ENCODE measurements at places on chromosomes 11 and 22.

GRCh38 chr22:35540595-35541253 is at the start of gene RASD2:
Gene RASD2 (plus strand): TSS chr22:35540831. CDS start chr22:35546810, 5,979 bp downstream.
- DNase-seq: no peak

DNA sequence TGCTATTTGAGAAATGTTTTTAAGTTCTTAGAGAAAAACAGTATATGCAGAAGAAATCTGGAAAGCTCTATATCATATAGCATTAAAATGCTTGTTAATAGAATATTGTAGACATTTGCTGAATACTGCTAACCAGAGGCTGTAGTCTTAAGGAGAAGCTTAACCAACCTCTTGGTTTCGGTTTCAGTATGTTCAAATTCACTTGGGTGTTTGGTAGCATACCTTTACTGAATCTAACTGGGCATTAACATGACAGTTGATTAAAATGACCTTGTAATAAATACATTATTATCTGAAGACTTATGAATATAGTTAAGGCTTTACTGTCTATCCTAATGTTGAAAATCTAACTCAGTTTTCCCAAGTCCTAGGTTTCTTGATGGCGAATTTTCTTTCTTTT is 5.4 kb downstream of the PCF11 start:
- no peak for DNase-seq

- DNase-seq: no peak
These were observed 1383.2 kb downstream of the BRD1 start for GRCh38 chr22:48444320-48445112.

GRCh38 chr11:90908074-90908473 is 685.2 kb upstream of the CHORDC1 start:
- DNase-seq: no peak

DNA sequence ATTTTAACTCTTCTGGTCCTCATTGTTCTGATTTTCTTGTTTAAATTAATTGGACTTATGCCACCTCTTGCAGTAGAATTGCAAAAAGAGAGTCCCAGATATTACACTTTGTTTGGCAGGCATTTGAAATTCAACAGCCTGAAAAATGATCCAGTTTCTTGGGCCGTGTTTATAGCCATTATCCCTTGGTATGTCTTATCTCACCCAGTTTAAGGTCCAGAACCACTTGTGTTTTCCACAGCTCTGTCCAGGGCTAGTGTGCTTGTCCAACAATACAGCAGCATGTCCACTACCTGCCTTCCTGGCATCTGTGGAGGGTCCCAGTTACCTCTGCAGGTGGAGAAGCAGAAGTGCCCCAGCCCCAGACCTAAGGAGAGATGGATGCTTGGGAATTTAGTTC is 397.4 kb downstream of the SOX6 start:
- DNase-seq: no peak

DNA sequence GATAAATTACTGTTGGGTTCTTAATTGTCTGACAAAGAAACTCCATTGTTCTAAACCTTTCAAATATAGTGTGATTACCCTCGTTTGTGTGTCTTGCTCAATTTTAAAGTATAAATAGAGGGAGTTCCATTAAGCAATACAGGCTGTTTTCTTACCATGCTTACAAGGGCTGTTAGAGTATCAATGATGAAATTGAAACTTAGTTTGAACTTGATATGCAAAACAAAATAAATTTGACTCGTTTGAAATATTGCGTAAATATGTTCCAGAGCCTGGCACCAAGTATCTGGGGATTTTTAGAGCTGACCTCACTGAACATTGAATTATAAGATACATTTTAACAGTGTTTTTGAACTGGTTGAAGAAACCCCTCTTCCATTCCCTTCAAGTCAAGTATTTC is 31.7 kb downstream of the TEAD1 start:
- DNase-seq: no peak

DNA sequence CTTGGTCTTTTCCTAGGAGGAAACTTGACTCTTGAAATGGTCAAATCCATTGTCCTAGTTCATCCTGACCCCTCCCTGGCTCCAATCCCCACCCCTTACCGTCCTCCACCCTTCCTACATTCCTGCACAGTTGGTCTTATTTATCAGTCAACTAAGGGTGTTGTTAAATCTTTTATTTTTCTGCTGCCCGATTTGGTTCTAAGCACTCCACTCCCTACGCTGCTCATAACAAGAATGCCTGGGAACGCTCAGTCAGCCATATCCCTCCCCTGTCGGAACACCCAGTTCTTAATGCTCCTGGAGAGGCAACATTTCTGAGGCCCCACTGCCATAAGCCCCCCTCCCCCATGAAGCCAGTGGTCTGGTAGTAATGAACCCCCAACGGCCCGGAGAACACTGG is 9.7 kb downstream of the EHF start:
- DNase-seq: no peak

DNA sequence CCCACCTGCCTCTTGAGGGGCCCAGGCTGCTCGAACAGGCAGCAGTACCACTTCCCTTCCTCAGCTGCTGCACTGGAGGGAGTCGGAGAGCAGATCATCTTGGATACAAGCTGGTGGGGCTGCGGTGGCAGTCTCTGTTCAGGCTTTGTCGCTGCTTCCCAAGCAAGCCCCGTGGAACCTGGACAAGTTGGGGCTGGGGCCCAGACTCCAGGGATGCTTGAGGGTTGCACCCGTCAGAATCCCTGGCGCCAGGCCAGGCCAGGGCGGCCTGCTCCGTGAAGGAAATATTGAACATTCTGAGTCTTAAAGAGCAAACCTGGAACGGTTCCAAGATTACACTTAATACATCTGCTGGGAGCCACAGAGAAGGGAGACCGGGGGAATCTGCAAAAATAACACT is 310.1 kb upstream of the SORL1-AS1 start:
- DNase-seq: no peak

- DNase-seq: no peak
These were observed at the start of gene TEX12 for GRCh38 chr11:112167145-112167544. Gene TEX12 (plus strand): TSS chr11:112167372. CDS start chr11:112169269, 1,897 bp downstream.

- DNase-seq: no peak
These were observed 1.4 kb downstream of the TMEM9B start for GRCh38 chr11:8962841-8963240.

DNA sequence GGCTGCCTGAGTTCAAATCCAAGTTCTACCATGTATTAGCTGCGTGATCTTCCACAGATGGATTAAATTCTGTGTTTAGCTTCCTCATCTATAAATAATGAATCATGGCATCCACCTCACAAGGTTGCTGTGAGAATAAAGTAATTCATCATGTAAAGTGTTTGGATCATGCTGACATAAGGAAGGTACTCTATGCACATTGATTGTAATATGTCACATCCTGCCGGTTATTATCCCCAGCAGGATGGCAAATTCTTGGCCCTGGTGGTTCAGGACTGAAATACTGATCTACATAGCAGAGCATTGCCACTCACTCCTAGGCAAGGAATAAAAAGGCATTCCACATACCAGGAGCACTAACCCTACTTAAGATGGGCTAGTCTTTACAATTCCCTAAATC is 40.8 kb downstream of the LGR4 start:
- no peak for DNase-seq

DNA sequence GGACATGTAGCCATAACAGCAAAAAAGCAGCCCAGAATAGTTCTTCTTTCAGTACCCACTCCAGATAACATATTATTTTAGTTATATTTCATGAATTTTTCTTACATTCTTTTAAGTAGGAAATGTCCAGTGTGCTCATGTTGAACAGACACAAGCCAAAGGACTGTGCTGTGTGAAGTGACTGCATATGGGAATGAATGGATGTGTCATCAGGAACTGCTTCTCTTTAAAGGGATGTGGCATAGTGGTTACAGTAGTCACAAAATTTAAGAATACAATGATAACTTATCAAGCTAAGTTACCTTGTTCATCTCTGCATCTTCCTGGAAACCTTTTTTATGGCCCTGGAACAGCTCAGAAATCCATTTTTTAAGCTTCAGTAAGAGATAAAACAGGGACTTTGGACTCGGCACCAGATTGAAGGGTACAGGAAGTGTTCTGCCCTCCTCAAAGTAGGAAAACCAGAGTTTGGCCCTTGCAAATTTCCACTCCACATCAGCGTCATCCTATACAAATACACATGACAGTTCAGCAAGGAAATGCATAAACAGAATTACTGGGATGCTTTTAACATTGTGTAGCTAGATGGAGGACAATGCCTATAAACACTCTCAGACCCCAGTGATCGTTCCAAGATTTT is 112.8 kb downstream of the TRPC6 start:
- no peak for DNase-seq

GRCh38 chr11:117704395-117705100 is 92.5 kb downstream of the DSCAML1 start:
- no peak for DNase-seq

- DNase-seq: peak; percentile 89
These were observed 1.3 kb upstream of the ESAM start for GRCh38 chr11:124763156-124763947.

GRCh38 chr22:45650721-45651120 is 20.9 kb upstream of the ATXN10 start:
- no peak for DNase-seq

DNA sequence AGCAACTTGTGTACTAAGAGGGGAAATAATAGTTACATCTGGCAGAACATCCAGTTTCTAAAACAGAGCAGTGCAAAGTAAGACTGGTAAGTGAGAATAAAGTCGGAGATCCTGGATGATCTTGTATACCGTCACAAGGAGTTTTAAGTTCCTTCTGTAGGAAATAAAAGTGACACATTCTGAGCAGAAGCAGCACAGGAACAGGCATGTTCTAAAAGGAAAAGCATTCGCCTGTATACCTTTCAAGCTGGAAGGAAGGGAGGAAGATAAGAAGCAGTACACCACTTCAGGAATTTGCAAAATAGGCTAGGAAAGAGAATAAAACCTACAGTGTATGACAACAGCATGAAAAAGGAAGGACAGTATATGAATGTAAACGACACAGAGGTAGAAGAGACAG is 106.2 kb upstream of the TP53AIP1 start:
- DNase-seq: no peak

GRCh38 chr11:66190786-66191185 is 77.7 kb upstream of the RAB1B start:
- DNase-seq: no peak

DNA sequence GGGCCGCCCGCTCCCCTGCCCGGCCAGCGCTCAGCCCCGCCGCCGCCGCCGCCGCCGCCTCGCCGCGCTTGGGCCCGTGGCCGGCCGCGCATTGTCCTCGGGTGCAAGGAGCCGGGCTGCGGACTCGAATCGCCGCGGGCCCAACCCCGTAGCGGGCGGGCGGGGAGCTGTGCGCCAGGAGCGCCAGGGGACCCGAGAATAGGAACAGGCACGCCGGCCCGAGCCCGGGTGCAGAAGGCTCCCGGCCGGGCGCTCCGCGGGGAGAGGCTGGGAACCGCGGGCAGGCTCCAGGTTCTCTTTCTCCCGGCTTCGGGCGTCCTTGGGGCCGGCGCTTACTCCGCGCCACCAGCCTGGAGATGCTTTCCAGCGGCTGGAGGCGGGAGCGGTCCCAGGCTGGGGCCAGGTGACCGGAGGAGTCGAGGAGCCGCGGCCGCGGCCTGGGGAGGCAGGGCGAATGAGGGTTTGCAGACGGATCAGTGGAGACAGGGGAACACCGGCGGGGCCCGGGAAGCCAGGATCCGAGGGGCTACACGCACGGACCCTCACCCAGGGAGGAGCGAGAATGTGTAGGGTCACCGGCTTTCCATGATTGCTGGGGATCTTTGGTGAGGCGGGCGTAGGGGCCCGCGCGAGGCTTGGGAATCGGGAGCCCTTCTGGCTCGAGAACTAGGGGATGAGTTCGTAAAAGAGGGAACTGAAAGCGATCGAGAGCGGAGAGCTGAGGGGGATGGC is 726 bp downstream of the PKNOX2 start:
- peak; percentile 30 for DNase-seq

DNA sequence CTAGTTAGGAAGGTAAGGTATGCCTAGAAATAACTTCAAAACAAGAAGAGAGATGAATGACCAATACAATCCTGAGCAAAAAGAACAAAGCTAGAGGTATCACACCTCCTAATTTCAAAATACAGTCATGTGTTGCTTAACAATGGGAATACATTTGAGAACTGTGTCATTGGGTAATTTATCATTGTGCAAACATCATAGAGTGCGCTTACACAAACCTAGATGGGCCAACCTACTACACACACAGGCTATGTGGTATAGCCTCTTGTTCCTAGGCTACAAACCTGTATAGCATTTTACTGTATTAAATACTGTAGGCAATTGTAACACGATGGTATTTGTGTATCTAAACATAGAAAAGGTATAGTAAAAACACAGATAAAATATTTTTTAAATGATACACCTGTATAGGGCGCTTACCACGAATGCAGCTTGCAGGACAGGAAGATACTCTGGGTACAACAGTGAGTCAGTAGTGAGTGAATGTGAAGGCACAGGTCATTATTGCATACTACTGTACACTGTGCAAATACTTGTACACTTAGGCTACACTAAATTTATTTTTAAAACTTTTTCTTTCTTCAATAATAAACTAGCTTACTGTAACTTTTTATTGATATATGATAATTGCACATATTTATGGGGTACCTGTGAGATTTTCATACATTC is 48.2 kb downstream of the STK33 start:
- DNase-seq: no peak

DNA sequence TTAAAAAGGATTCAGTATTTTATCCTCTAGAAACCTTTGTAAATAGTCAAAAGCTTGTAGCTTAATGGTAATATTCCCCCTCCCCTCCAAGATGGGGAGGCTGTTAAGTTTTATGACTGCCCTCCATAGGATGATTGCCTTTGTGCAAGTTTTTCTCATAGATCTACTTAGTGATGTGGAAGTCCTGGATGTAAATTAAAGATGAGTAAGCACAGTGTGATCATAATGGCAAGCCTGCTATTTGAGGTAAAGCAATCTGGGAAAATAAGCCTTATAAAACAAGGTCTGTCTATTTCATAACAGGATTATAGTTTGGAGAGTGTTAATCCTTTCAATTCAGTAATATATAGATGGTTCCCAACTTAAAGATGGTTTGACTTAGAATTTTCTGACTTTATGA is 216.3 kb downstream of the DDX10 start:
- DNase-seq: no peak

DNA sequence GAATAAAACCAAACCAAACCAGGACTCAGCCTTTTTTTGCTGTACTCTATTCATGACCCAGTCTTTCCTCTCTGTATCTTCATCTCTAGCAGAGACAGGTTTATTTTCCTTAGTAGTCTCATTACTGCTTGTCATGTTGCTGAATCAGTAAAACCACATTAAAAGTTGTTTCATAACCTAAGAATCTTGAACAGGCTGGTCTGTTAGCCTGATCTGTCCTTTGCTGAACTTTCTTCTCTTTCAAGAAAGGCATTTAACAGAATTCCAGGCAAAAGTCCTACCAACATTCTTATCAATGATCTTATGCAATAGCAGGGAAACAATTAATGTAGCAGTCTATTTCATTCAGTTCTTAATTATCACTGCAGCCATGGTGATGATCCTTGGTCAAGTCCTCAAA is 197.7 kb downstream of the CASP12 start:
- no peak for DNase-seq

DNA sequence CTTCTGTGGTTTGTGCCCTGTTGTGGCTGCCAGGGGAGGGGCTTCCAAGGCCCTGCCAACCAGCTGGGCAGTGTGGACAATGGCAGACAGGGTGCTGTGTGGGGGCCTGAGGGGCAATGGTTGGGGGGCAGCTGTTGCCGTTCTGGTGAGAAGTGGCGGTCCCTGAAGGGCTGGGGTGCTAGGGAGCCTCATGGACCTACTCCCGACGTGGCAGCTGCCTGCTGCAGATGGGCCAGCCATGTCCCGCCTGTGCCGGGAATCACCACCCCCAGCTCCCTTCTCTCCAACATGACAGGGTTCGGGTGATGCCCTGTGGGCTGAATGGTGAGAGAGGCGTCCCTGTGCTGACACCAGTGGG is 74.2 kb downstream of the KCNQ1 start:
- no peak for DNase-seq

- DNase-seq: no peak
These were observed 446.9 kb downstream of the BRD1 start for GRCh38 chr22:49380828-49381114.
